ENCODE measurements at places on chromosomes 12 and 14. TPM values are rescaled to one million over a fixed set of nuclear protein-coding genes. Genes with fewer than 3 reads are reported as not detected.

DNA sequence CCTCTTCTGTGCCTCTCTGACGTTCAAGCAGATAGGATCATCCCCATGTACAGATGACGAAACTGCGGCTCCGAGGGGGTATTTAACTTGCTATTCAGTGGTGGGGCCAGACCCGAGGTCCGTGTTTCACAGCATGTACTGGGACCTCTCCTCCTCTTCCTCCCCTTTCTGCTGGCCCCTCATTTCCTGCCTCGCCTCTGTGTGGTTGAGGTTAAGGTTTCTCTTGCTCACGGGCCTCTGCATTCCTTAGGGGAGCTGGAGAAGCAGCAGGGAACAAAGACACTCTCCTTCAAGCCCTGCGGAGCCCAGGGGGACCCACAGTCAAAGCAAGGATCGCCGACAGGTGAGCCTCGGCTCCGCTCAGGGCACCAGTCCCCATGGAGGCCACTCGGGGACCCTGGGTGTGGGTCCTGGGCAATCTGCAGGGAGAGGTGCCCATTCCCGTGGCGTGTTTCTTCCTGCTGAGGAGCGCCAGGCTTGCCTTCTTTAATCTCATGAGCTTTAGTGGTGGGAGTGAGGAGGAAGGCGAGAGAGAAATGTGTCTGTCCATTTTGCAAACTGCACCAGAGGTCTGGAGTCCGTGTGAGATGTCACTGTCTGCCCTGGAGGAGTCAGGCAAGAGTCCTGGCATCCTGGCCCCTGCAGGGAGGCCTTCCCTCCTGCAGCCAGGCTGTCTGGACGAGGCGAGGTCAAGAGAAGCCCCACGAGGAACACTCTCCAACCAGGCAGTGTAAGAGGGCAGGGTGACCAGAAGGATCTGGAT, 45.0 kb downstream of the SLC6A12 start:
- DNase-seq: no peak

Gene KRT80
- 39.5 TPM for total RNA-seq

DNA sequence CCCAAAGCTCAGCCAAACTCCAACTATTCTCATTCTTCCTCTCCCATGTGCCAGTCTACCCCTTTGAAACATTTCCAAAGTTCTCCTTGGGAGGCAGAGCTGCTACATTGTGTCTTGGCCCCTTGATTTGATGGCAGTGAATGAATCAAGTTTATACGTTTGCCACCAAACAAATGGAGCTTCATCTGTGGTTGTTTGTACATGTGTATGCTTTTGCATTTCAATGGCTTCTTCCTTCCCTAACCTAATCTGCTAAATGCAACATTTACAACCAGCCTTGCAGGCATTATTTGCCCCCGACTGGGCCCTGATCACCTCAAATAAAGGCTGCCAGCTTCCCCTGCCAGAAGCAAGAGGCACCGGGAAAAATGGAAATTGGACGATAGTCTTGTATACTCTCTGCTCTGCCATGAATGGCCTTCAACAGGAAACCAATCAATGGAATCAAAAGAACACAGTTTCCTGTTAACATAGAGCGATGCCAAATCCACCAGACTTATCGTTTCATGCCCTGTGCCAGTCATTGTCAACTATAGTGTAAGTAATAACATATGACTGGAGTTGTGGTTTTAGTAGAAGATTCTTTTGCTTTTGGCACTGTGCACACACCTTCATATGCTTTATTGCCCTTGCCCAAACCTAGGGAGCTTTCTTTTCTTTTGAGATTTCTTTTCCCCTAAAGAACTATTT, 97.8 kb downstream of the TMEM30B start:
- DNase-seq: no peak

DNA sequence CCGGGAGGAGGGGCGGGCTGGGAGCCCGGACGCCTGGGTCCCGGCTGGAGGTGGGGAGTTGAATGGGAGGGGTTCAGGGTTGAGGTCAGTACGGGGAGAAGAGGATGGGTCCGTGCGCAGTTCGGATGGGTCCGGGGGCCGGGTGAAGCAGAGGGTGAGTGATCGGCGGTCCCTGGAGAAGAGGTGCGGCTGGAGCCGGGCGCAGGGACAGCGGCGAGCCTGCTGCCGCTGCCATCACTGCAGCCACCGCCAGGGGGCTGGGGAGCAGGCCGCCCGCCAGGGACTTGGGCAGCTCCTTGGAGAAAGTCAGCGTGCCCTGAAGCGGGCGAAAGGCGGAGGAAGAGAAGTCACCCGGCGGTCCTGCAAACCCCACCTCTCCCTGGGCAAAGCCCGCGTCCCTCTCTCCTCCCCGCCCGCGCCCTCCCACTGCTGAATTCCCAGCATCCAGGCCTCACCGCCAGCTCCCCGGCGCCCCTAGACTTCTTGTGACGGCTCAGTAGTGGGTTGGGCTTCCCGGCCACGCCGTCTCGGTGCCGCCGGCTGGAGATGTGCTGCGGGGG, 6.0 kb upstream of the GPR84 start:
- DNase-seq: peak; percentile 57

DNA sequence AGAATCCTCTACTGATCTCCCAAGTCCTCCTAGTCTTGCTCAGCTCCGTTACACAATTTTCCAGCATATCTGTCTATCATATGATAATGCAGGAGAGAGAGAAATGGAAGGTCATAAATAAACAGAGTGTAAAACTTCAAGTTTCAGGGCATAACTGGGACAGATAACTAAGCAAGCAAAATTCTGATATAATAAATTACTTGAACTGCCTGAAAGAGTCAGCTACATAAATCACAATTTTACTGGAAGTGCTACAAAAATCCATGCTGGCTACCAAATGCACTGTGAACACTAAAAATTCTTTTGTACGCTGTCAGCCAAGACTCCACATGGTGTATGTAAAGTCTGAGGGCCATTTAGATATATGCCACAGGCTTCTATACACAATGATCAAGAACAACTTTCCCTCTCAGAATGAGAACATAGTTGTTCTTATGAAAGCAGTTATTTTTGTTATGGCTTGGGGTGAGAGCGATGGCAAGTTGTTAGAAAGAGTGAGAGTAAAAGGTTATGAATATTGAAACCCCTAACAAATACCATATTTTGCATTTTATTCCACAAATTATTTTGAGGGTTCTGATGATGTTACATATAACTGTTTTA, 41.1 kb downstream of the GRIP1 start:
- DNase-seq: peak; percentile 68

DNA sequence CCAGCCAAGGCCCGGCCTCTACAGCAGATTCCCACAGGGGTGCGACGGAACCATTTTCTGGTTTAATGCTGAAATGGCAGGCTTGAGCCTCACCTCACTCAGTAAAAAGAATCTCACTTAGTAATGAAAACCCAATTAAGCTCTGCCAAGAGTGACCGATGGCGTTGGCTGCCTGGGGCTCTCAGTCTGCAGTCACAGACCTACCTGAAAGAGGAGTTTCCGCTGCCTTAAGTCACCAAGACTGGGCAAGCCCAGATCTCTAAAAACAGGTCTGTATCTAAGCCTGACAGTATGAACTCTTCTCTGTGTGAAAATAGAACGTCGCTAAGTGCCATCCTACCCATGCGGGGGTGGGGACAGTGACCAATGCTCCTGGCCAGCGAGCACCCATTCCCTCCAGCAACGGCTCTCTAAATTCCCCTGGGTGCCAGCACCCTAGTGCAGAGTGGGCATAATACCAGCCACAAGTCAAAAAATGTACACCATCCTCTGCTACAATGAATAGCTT, 107.3 kb downstream of the FOXN3 start:
- no peak for DNase-seq

DNA sequence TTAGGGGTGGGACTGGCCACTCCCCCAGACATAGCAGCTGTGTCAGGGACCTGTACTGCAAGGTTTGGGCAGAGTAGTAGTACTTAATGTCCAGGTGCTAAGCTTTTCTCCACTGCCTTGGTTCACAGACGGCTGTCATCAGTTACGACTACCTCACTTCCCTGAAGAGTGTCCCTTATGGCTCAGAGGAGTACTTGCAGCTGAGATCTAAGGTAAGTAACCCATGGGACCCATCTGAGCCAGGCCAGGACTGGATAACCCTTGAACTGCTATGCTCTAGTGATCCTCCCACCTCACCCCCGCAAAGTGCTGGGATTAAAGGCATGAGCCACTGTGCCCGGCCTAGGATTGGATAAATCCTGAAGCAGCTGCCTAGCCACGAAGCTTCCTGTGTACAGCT, 22.4 kb downstream of the ADCK1 start:
- no peak for DNase-seq

Gene CFAP73
- total RNA-seq: not detected

DNA sequence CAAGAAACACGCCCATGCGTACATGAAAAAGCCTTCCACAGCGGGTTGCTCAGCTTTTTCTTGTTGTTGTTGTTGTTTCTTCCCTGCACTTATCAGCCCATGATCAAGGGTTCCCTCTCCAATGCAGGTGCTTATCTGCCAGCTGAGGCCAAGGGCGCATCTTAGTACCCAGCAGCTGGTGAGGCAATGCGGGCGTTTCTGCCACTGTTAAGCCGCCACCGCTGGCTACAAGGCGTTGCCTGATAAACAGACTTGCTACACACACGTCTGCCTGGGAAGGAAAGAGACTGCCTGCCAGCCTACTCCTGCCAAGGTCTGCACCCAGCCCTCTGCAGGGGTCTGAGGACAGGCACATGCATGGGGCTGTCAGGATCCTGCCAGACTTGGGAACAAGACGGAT, 345.9 kb downstream of the BCL11B start:
- no peak for DNase-seq

DNA sequence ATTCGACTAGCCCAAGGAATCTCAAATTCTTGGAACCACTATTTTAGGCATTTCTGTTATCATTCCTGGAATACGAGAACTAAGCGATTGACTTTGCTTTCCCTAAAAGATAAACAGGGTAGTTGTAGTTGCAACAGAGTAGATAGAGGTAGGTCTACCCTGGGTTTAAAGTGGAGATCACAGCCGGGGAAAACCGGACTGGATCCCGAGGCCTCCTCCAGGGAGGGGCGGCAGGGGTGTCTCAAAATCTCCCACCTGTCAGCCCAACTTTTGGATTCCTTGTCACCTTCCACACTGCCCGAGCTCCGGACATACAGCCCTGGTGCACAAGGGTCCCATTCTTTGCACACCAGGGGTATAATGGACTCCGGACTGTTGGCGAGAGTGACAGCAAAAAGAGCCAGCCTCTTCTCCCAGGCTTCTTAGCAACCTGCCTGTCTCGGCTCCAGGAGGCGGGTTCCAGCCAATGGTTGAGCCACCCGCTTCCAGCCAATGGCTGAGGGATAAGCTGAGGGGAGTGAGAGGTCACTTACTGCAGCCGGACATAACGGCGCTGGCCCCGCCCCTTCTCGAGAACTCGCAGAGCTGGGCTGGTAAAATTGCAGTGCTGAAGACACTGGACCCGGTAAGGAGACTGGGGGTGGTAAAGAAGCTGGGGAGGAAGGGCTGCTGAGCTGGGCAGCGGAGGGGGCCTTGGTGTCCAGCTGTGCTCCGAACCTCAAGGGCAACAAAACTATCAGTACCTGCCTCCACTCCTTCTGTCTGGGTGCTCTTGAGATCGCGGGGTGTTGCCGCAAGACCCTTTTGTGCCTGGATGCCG, at the start of gene SUOX:
TSS of gene SUOX (plus strand) at position 562 of the 820 bp plus-strand sequence. CDS start 4,946 bp downstream, outside the sequence.
- DNase-seq: peak; percentile 84

DNA sequence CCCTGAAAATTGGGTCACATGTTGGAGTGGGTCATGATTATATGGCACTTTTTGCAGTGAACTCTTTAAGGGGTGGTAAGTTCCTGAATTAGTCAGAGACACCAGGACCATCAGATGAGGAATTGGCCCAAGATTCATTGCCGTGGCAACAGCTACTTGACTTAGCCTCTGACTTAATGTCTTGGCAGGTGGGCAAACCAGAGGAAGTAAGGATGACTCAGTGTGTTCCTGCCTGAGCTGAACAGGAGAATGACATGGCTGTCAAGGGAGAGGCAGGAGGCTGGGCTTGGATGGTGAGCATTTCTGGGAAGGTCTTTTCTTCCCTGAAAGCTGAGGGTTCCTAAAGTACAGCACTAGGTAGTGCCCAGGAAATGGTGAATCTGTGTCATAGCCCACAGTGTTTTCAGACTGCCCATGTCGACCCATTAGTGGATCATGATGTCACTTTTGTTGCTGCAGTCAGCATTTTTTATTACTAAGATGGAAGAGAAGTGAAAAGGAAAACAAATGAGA, 170.1 kb upstream of the PWP1 start:
- DNase-seq: no peak

- DNase-seq: no peak
Measured at GRCh38 chr12:42469355-42470175, 120.0 kb downstream of the PRICKLE1 start.

DNA sequence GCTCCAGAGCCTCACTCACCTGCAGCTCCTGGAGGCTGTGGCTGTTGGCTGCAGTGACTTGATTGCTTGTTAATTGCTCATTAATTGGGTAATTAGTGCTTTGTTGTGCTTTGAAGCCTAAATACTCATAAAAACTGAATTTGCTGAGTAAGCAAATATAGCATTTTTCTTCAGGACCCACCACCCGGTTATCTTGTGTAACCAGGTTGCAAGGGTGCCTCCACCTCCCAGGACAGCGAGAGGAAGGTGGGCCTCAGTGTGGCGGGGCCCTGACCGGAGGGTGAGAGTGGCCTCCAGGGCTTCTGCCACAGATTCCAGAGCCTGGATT, 48.7 kb downstream of the FBRSL1 start:
- no peak for DNase-seq

DNA sequence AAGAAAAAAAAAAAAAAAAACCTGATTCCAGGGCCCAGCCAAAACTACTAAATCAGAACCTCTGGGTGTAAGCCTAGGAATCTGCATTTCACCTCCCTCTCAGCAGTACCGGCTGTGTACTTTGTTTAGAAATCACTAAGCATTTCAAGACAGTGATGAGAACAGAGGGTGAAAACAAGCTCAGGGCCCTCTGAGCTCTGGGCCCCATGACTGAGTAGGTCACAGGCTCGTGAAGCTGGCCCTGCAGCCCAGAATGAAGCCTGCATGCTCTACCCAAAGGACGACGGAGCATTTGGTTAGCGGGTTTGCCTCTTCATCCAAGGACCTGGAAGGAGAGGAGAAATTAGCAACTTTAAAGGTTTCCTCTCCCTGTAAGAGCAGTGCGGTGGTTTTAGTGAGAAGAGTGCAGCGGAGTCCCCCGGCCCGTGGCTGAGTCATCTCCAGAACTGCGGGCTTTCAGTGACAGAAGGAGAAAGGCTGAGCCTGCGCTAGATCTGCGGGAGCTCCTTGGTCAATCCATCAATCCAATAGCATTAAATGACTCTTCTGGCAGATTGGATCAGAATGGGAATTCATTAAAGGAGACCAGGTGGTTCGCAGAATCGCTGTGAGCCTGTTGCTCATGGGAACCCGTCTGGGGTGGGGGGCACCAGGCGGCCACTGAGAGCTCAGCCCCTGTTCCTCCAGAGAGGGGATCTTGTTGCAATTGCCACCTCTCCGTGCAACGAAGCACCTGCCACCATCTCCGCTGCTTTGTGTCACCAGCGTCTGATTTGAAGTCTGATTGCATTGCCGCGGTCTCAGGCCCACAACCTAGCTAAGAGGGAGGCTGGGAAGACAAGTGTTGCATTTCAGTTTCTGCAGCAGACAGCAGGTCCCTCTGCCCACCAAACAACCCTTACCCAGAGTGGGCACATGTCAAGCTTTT, 7.3 kb downstream of the IL31 start:
- DNase-seq: no peak

- DNase-seq: peak; percentile 87
Measured at GRCh38 chr12:8662593-8662992, at the start of gene MFAP5. TSS of gene MFAP5 (minus strand) at chr12:8662826. CDS start at chr12:8662104, 722 bp downstream.
